ENCODE measurements at places on chromosomes 11 and 22. TPM values are rescaled to one million over a fixed set of nuclear protein-coding genes. Genes with fewer than 3 reads are reported as not detected.

DNA sequence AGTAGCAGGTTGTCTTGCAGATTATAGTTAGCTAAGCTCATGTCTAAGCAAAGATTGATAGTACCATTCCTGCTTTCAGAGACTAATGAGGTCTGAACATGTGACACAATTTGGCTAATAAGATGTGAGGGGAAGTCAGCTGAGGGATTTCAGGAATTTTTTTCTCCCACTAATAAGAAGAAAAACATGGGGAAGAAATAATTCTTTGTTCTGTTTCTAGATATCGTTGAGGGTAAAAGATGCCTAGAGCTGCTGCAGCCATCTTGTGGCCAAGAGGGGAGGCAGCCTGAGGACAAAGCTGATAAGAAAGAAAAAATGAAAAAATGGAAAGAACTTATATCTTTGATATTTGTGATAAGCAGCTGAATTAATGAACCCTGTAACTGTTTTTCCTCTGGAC, 1334.4 kb downstream of the LRRC4C start:
- no peaks in the 10 kb centered on the region for H3K27me3 ChIP-seq
- DNase-seq, result no peak
- no peaks in the 10 kb centered on the region for H3K36me3 ChIP-seq
- H3K27ac ChIP-seq, result no peak overlapping the region
- H3K4me1 ChIP-seq, result no peaks in the 10 kb centered on the region

DNA sequence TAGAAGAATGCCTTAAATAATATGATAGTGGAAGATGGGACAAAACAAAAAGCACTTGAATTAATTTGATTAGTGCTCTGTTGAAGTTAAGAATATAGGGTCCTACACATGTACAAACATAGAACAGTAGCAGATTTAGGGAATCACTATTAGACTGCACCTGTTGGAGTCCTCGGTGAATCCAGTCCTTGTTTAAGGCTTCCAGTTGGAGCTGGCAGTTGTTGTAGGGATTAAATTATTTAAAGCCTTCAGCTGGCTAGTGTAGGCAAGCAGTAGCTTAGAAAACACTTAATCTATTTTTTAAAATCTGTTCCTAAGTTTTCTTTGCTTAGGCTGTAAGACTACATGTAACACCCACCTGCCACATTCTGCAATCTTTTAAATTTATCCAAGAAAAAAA, 24.5 kb upstream of the CSTF3 start:
- no peak overlapping the region for H3K4me3 ChIP-seq
- no peaks in the 10 kb centered on the region for H3K4me1 ChIP-seq
- H3K36me3 ChIP-seq, result no peaks in the 10 kb centered on the region
- H3K27ac ChIP-seq, result no peak overlapping the region

DNA sequence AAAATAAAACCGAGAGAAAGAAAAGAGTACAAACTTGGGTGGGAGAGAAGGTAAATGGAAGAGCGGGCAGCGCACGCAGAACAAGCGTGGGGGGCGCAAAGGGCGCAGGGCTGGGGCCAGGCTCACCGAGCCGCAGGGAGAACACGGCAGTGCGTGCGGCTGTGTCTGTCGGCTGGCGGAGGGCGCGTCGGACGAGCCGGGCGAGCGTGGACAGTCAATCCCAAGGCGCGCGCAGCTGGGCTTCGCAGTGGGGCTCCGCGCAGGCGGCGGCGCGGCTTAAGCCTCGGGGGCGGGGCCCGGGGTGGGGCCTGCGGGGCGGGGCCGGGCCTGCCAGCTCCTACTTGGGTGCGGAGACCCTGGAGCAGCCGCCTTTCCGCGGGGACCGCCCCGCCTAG, at the start of gene UCP2:
TSS of gene UCP2 (minus strand) at position 249 of the 395 bp plus-strand sequence. CDS start 4,465 bp downstream, outside the sequence.
- peak; percentile 67 for DNase-seq
- H3K27ac ChIP-seq, result peak within 1 kb of the TSS; percentile 78
- H3K4me3 ChIP-seq, result peak within 1 kb of the TSS; percentile 70
- no peaks in the 10 kb centered on the region for H3K27me3 ChIP-seq

GRCh38 chr11:78149646-78150045, 10.2 kb upstream of the ALG8 start:
- no peaks in the 10 kb centered on the region for H3K36me3 ChIP-seq
- H3K4me1 ChIP-seq, result no peaks in the 10 kb centered on the region
- no peak overlapping the region for H3K27ac ChIP-seq
- no peak for DNase-seq

GRCh38 chr11:123330471-123330870, 99.6 kb upstream of the GRAMD1B start:
- no peaks in the 10 kb centered on the region for H3K4me1 ChIP-seq
- H3K27ac ChIP-seq, result no peak overlapping the region
- H3K27me3 ChIP-seq, result peaks cover 15% of the 10 kb centered on the region
- no peak for DNase-seq
- H3K4me3 ChIP-seq, result no peak overlapping the region

- H3K4me3 ChIP-seq, result no peak overlapping the region
- H3K27me3 ChIP-seq, result no peaks in the 10 kb centered on the region
- no peaks in the 10 kb centered on the region for H3K4me1 ChIP-seq
These were observed 304.0 kb upstream of the ANO3 start for GRCh38 chr11:26027887-26028286.

PRR33 gene
- total RNA-seq, result not detected

PDXP gene
- total RNA-seq, result 3.2 TPM

Data from esophagus squamous epithelium (tissue), 5 donors.